8988T (cell line): ENCODE measurements at places on chromosomes 4 and X.

- no peak for DNase-seq
Observed at GRCh38 chr4:7807351-7807921, 132.2 kb downstream of the AFAP1 start.

DNA sequence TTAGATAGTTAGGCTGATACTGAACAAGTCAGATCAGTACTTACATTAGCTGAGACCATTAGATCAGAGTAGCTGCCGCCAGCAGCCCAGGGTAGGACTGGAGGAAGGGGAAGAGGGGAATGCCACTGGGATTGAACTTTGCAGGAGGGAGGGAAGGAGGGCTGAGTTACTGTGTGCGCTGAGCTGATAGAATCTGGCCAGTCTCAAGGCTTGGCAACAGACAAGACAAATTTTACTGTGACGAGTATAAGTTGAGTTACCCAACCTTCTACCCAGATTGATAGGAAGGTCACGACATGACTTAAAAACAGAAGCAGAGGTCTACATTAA lies 372.1 kb downstream of the OPHN1 start:
- DNase-seq = no peak

- DNase-seq = no peak
Observed at GRCh38 chr4:185186769-185187168, 17.0 kb downstream of the CFAP97 start.

DNA sequence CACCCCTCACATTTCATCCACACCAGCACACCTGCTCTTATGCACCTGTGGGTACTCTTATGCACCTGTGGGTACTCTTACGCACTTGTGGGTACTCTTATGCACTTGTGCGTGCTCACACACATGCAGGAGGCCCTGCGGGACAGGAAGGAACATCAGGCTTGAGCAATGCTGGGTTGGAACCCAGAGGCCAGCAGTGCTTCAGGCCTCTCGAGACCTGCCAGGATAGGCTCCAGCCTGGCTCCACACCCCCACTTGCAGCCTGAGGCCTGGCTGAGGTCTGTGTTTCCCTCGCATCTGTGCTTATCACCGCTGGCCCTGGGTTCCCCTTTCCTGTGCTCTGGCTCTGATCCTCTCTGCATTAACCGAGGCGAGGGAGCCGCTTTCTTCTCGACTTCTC lies 34.7 kb downstream of the SORCS2 start:
- no peak for DNase-seq

DNA sequence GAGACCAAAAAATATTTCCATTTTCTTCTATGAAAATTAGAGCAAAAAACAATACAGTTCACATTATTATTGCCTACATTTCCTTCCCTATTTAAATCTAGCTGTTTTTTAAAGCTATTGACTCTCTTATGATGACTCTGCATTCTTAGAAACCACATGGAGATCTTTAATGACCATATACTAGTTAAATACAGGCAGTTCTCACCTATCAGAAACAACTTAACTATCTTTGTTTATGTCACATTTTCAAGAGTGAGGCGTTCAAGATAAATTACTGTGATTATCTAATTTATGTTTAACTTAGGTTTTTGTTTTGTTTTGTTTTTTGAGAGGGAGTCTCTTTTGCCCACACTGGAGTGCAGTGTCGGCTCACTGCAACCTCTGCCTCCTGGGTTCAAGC lies 3.0 kb downstream of the CISD2 start:
- no peak for DNase-seq

- DNase-seq = peak; percentile 55
Observed at GRCh38 chr4:184475096-184475461, 729 bp upstream of the IRF2 start.

DNA sequence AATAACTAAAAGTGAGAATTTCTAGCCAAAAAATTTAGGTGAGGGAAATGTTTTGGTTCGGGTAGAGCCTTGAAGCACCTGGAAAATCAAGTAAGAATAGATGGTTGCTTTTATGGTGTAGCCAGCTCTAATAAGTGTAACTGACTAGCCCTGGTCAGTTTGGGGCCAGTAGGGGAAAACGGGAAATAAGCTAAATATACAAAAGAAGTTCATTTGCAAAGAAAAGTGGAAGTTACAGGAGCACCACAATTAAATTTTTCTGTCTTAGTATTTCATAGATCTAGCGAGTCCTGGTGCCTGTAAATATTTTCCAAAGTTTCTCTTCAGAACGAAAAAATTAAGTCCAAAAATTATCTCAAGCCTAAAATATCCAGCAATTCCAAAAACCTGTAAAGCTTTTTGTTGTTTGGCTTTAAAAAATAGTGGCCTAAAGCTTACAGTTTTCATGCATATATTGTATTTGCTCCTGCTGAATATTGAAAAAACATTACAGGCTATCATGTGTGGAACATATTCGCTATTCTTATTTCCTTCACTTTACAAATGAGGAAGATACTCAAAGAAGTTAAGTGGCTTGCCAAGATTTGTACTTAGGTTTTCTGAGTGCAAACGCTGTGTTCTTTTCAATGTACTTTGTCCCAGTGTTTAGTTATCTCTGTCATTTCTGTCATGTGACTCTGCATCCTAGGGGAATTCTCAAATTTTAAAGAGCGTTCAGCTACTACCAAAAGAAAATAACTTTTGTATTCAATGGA lies 7.3 kb upstream of the PTPN13 start:
- no peak for DNase-seq

DNA sequence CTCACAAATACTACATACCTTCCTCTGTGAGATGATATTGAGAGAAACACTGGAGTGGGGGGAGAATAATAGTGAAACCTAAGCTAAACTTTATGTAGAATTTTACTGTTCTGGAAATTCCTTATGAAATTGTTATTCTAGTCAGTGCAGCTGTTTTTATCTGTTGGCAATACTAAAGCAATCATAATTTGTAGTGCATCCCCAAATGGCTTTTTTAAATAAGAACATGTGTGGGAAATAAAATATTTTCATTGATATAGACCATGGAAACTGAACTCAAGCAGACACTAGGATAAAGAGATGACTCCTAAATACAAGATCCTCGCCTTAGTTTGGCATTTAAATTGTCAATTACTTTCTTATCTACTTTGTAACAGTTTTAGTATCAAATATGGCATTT lies 51.1 kb downstream of the SEC24D start:
- no peak for DNase-seq

GRCh38 chr4:179331362-179331761 lies 1889.1 kb upstream of the AGA start:
- no peak for DNase-seq

DNA sequence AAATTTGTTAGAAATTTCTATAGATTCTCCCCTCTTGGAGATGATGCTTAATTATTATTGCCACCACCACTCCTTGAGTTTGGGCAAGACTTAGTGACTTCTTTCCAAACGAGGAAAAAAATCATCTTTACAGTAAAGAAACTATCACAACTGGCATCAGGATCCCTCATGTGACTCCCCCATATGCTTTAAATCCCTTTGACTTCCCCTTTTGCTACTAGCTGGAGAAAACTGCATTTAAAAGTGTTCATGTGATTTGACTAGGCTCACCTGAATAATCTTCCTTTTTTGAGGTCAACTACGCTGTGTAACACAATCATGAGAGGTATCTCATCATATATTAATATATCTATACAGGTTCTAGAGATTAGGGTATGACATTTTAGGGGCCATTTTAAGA lies 30.3 kb upstream of the ENOX2 start:
- DNase-seq = no peak

DNA sequence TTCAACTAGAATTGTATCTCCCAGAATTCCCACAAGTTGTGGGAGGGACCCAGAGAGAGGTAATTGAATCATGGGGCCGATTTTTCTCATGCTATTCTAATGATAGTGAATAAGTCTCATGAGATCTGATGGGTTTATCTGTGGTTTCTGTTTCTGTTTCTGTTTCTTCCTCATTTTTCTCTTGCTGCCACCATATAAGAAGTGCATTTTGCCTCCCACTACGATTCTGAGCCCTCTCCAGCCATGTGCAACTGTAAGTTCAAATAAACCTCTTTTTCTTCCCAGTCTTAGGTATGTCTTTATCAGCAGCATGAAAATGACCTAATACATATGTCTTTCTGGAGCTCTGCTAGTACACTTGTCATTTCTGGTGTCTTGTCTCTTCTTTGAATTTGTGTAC lies 22.1 kb upstream of the OR13H1 start:
- DNase-seq = no peak

- DNase-seq = no peak
Observed at GRCh38 chr4:123821861-123822260, 425.3 kb downstream of the SPRY1 start.

DNA sequence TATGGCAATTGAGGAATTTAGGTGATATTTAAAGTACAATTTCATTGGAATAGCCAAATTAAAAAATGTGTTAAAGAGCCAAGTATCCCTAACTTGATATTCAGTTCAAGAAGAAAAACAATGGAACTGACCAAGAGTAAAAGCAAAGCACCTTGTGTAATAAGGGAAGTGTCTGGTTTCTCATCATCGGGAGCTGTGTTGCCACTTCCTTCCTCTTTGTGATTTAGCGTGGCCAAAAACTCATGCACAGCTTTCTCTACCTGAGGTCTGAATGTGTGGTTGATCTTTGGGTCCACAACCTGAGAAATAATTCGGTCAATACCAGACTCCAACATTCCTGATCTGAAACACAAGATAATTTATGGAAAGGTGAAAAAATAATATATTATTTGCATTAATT lies 12.4 kb downstream of the BOD1L1 start:
- DNase-seq = no peak

DNA sequence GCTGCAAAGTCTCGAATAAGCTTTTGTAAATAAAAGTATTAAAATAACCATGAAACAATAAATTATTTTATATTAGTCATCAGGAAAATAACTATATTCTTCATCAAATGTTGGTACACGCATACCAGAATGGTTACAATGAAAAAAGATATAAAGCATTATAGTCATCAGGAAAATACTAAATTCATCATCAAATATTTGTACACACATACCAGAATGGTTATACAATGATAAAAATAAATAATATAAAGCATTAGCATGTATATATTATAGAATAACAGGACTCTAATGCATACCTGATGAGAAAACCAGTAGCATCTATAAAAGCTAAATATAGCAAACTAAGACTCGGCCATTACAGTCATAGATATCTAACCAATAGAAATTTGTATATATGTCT lies 202.9 kb downstream of the TRAM1L1 start:
- no peak for DNase-seq

GRCh38 chr4:55561889-55562288 lies 15.2 kb upstream of the CLOCK start:
- DNase-seq = no peak

- DNase-seq = no peak
Observed at GRCh38 chr4:94334962-94335361, 7.7 kb downstream of the HPGDS start.

DNA sequence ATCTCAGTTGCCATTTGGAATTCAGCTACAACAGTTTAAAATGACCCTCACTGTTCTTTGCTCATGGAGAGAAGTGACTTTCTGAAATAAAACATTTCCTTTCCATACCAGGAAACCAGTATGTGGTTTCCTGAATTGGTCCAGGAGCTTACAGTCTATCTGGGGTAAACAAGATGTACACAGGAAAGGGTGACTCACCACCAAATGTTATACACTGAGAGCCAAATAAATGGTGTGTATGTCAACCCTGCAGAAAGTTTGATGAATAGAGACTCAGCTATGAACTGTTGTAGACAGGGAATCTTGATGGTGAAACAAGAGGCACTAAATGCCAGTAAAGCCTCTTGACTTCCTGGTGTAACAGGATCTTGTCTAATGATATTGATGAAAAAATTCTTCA lies 100.4 kb downstream of the HS6ST2 start:
- no peak for DNase-seq

DNA sequence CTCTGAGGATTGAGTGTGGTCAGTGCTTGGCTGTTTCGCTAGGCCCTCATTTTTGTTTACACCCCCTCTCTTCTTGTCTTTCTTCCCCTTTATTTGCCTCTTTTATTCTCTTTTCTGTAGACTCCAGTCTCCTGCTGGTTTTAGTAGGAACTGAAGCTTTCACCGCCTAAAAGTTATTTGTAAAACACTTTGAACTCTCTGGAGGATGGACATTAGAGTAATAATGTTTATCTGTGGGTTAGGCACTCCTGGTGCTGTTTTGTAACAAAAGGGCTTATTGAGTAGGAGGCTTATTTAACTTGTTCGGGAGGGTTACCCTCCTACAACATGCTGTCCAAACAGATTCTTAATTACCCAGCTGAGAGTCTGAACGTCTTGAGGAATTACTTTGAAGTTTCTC lies 1.6 kb upstream of the ARHGAP10 start:
- no peak for DNase-seq

DNA sequence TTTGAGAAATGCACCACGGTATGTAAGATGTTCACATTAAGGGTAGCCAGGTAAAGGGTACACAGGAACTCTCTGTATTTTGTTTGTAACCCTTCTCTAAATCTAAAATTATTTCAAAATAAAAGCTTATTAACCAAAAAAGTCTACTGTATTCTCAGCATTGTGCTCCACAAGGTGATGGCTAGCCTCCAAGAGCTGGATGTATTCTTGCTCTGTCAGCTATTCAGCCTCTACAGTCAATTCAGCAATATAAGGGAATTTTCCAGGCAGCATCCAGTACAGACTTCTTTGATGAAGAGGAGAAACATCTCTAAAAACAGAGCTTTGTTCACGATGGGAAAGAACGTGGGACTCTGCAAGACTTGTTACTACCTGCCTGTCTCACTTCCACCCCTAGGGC lies 63.5 kb upstream of the MAOA start:
- DNase-seq = no peak

GRCh38 chrX:150759568-150760416 lies 66.6 kb downstream of the MTMR1 start:
- no peak for DNase-seq

GRCh38 chrX:40420899-40421729 lies 159.7 kb upstream of the ATP6AP2 start:
- DNase-seq = no peak

- peak; percentile 72 for DNase-seq
Observed at GRCh38 chr4:3073158-3074077, 920 bp downstream of the HTT-AS start.

DNA sequence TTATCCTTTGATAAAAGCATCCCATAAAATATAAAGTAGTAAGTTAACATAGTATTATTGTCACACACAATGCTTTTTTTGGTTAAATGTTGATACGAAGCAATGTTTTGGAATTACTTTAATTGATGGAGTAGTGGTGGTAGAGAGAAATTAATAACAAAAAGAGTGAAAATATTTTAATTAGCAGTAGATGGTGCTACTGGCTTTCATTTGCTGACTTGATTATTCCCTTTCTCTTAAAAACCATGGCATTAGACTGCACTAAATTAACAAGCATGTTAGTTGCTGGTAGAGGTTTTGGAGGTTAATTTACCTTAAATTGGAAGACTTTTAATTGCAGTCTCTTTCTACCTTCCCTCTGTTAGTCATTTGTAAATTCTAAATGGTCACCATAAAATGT lies 8.9 kb upstream of the DCK start:
- DNase-seq = no peak

- DNase-seq = no peak
Observed at GRCh38 chr4:82770607-82771006, 28.0 kb downstream of the SCD5 start.

DNA sequence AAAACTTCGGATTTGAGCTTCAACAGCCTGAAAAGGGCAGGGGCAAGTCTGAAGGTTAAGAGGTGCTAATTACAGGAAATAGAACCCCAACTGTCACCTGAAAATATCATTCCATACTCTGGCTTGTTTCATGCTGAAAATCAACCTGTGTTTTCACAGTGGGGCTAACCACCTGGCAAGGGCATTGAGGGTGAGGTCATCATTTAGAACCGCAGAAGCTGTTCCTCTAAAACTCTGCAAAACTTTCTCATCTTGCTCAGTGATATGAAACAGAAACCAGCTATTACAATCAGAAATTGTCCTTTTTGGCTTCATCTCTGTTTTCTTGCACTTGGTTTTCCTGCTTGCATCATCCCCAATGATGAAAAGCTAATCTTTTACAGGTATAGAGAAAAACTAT lies 247.6 kb downstream of the DCLK2 start:
- no peak for DNase-seq
